ENCODE measurements at places on chromosomes 11 and 22. TPM values are rescaled to one million over a fixed set of nuclear protein-coding genes. Genes with fewer than 3 reads are reported as not detected.

MMP13 gene
- not detected for total RNA-seq

MRGPRG gene
- not detected for total RNA-seq

CD3E gene
- not detected for total RNA-seq

MS4A4A gene
- total RNA-seq = not detected

TRIM3 gene
- 26.0 TPM for total RNA-seq

SMTNL1 gene
- not detected for total RNA-seq

ASPHD2 gene
- total RNA-seq = 0.73 TPM

FOLH1 gene
- 0.73 TPM for total RNA-seq

CALCB gene
- total RNA-seq = not detected

OR56A4 gene
- total RNA-seq = not detected

OR10V1 gene
- total RNA-seq = not detected

PTGDR2 gene
- 9.4 TPM for total RNA-seq

CHRM1 gene
- not detected for total RNA-seq

GAL gene
- 0.39 TPM for total RNA-seq

KRTAP5-11 gene
- total RNA-seq = not detected

TMPRSS5 gene
- total RNA-seq = not detected

All from subcutaneous preadipocyte (primary cell).